ENCODE measurements at places on chromosomes 16 and 17.
A peak's percentile ranks its signal among the peaks of the same experiment; 100 is the strongest.

DNA sequence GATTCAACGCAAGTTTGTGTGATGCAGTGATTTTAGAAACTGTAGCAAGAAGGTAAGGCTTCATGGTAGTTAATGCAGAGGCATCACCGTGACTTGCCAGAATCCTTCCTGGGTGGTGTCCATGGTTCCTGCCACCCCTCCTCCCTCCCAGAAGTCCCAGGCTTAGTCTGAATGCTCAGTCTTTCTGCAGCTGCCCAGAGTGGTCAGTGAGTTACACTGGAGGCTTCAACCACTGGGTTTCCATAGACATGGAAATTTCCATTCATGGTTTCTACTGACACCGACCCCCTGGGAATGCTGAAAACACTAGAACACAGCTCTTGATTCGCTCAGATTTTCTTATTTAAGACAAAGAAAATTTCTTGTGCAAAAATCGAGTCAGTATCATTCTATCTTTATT, 159.4 kb upstream of the HSBP1 start:
- no peak for DNase-seq

DNA sequence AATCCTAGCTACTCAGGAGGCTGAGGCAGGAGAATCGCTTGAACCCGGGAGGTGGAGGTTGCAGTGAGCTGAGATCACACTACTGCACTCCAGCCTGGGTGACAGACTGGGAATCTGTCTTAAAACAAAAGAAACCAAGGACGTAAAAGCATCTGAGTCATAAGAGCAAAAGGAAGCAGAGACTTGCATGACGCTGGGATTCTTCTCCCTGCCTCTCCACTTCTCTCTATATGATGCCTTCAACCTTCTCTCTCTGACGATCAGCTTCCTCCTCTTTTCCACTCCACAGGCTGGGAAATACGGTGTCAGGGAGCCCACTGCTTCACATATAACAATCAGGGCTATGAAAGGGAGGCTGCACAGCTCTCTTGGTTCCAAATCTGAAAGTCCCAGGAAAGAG, 43.2 kb upstream of the CCL1 start:
- DNase-seq = no peak

GRCh38 chr16:89704281-89704680, 2.8 kb upstream of the SPATA2L start:
- no peak for DNase-seq

GRCh38 chr17:15929941-15930340, 15.0 kb upstream of the ADORA2B start:
- no peak for DNase-seq

- no peak for DNase-seq
Measured at GRCh38 chr17:49404361-49404760, 10.3 kb downstream of the PHB1 start.

DNA sequence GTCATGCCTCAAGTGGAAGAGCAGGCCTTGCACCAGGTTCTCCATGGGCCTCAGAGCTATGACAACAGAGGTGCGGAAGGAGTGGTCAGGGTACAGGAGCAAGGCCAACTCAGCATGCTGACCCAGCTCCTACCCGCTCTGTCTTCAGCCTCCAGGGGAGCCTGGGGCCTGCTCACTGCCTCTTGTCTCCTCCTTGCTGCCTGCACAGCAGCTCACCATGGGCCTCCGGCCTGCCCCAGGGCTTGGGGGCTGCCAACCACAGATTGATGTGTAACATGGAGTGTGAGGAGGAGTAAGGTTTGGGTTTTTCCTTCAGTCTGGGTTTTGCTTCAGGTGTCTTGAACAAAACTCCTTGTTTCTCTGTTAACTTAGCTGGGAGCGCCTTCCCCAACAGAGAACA, 62.1 kb downstream of the PLD6 start:
- no peak for DNase-seq

GRCh38 chr17:14953405-14953804, 311.7 kb downstream of the PMP22 start:
- DNase-seq = no peak

GRCh38 chr17:73695035-73695738, 50.9 kb upstream of the SDK2 start:
- no peak for DNase-seq

DNA sequence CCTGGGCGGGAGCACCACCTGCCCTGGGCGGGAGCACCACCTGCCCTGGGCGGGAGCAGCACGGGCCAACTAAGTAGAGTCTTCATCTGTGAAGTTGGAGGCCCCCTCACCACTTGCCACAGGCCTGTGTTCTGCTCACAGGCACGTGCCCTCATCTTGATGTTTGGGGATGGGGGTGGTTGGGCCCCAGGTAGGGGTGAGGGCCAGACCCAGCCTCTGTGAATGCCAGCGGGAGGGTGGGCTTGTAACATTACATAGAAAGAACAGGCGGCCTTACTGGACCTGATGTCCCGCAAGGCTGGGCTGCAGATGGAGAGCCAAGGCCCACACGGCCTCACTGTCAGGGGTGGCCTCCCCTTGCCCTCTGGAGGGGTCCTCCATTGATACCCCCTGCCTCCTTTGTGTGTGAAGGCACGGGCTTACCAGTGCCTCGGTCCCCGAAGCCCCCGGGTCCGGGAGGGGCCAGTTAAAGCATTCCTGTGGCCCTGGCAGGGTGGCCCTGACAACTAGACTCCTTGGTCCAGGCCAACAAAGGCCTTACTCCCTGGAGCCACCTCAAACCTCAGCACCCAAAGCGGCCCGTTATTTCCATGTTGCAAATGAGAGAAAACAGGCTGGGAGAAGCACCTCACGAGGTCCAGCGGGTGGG, 1.1 kb upstream of the SLC16A3 start:
- no peak for DNase-seq

DNA sequence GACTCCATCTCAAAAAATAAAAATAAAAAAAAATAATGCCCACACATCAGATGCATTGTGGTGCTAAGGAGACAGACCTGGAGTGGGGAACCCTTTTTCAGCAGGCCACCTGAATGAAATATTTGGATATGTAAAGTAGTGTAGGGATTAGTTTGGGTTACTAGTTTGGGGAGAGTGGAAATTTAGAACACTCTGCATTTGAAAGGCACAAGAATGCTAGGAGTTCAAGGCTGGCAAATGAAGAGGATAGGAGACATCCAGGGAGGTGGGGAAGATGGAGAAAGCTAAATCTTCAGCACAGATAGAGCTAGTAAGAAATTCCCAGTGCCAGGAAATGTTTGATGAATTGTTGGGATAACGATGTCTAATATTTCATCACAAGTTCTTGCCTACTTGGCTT, 298.3 kb upstream of the ERCC4 start:
- DNase-seq = no peak

GRCh38 chr16:29744541-29745101, 1.2 kb downstream of the C16orf54 start:
- no peak for DNase-seq

GRCh38 chr17:4583782-4584100, 588 bp upstream of the SMTNL2 start:
- peak; percentile 14 for DNase-seq

- DNase-seq = no peak
Measured at GRCh38 chr16:81607805-81608522, 163.4 kb downstream of the CMIP start.

DNA sequence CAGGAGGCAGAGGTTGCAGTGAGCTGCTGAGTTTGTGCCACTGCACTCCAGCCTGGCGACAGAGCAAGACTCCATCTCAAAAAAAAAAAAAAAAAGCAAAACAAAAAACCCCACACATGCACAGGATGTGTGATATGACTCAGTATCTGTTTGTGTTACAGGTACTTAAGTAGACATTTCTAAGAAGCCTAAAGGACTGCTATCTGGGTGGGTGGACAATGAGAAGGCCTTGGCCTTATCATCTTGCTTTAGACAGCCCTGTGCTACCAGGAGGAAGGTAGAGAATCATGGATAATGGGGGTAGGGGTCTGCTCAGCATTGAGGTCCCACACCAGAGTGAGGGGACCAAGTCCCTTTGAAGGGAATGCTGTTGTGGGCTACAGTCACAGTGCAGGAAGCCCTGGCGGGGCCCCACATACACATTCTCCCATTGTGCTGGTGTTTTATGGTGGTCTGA, 26.7 kb downstream of the PLD6 start:
- no peak for DNase-seq

- no peak for DNase-seq
Measured at GRCh38 chr17:59621771-59622170, 2.1 kb downstream of the CLTC start.

DNA sequence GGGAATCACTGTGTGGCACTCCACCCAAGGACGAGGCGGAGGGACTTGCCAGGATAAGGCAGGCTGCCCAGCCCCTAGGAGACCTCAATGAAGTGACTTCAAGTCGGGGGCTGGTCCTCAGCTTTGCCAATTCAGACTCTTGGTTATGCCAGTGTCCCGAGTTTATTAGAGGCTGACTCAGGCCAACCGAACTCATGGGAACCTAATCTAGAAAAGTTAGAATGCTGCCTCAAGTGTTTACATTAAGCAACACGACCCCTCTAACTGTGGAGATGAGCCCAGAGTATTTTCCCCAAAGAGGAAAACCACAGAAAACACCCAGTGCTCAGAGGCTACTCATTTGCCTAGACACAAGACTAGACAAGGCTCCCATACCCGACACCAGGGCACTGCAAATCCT, 1.1 kb upstream of the TEKT3 start:
- no peak for DNase-seq

DNA sequence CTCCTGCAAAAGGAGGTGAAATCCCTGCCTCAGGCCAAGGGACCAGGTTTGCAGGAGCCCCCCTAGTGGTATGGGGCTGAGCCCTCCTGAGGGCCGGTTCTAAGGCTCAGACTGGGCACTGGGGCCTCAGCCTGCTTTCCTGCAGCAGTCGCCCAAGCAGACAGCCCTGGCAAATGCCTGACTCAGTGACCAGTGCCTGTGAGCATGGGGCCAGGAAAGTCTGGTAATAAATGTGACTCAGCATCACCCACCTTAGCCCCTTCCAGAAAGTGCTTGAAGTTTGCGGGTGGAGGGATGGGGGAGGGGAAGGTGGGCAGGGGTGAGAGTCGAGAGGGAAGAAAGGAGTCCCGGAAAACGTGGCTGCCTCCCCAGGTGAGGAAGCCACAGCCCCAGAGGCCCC, 2.1 kb downstream of the MC1R start:
- no peak for DNase-seq

- DNase-seq = no peak
Measured at GRCh38 chr17:48634493-48635208, 8.5 kb upstream of the HOXB9 start.

DNA sequence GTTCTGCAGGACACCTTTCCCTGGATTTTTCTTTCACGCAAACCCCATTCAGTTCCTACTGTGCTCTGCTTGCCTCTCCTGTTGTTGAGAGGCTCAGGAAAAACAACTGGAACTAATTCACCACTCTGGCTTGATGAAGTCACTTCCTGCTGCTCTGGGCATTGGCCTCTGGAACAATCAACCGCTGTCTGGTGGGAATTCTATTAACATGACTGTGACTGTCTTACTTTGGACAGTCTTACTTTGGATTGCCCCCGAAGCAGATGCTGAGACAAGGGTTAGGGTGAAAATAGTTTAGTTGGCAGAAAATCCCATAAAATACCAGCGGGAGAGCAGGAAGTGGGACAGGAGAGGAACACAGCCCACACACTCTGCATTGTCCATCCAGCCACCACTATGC, 90.0 kb upstream of the HSBP1 start:
- DNase-seq = no peak

GRCh38 chr17:78250891-78251772, 19.7 kb downstream of the TMEM235 start:
- peak; percentile 92 for DNase-seq

DNA sequence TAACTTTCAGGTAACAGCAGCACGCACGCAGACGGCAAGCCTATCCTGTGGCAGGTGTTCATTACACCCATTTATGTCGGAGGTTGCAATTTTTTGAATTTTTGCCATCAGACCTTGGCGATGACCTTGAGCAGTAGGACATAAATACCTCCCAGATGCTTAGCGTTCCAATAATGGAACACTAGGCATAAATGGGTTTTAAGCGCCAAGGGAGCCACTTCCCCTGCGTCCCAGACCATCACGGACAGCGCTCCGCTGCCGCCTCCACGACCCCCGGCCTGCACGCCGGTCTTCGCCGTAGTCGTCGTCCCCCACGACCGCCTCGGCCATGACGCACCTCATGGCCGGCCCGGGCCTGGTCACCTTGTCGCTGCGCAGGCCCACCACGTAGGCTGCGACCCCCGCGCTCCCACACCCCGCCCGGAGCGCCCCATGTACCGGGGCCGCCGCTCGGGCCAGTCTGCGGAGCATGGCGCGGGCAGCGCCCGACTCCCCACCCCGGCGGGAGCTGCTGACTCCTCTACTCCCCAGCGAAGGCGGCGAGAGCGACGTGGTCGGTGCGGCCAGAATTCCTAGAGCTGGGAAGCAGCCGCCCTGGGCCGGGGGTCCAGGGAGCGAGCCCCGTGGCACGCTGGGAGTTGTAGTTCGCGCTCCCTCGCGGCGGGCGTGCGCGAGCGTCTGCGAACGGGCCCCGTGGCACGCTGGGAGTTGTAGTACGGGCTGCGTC, 22.7 kb downstream of the TMEM235 start:
- peak; percentile 87 for DNase-seq

DNA sequence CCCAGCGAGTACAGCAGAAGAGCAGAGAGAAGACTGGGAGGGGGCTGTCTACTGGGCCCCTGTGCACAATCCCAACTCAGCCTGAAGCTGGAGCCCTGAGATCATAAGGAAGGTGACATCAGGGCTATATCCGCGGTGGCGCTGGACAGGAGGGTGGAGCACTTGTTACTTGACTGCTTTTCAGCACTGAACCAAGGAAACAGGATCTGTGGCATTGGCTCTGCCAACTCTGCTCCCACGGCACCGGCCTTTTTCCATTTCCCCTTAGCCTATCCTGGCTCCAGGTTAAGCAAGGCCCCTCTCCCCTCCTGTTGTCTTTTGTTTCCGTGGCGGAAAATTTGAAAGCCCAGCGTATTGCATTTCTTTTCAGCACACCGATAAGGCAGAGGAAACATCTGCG, 125.0 kb upstream of the IRX3 start:
- no peak for DNase-seq

- peak; percentile 65 for DNase-seq
Measured at GRCh38 chr16:4506450-4506849, 30.3 kb downstream of the HMOX2 start.

DNA sequence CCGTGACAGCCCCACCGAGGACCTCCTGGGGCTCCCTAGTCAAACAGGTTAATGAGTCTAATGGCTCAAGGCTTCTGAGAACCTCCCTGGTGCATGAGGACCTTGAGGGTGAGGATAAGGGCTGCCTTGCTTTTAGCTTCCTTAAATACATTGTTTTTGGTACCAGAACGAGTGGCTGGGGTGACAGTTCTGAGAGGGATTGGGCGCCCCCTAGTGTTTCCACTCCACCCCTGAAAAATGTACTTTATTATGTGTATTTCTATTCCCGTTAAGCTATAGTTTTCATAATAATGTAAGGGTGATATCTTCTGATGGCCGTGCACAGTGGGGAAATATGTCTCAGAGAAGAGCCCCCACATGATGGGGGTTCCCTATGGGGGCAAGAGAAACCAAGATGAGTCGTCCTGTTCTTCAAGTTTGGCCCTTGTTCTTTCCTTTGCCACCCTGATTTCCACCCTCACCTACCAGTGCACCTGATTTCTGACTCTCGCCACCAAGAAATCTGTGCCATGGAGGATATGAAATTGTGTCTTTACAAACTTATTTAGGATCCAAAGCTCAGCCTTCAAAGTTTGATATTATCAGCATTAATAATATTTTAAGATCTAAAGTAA, 14.5 kb upstream of the VWA3A start:
- DNase-seq = peak; percentile 80

Data from activated CD4-positive, alpha-beta T cell treated with anti-CD3 and anti-CD28 coated beads, Interleukin-2, amount 50 U/mL, for 48 hours (primary cell).